ENCODE measurements at places on chromosomes 1 and 21. TPM values are rescaled to one million over a fixed set of nuclear protein-coding genes. Genes with fewer than 3 reads are reported as not detected.

The PDE9A gene
- total RNA-seq: 6.3 TPM

The FAM78B gene
- total RNA-seq: 19.8 TPM

The NBPF11 gene
- total RNA-seq: 13.1 TPM

The ATG4C gene
- 10.2 TPM for total RNA-seq

The PBX1 gene
- 20.3 TPM for total RNA-seq

The PCSK9 gene
- total RNA-seq: 1.9 TPM

DNA sequence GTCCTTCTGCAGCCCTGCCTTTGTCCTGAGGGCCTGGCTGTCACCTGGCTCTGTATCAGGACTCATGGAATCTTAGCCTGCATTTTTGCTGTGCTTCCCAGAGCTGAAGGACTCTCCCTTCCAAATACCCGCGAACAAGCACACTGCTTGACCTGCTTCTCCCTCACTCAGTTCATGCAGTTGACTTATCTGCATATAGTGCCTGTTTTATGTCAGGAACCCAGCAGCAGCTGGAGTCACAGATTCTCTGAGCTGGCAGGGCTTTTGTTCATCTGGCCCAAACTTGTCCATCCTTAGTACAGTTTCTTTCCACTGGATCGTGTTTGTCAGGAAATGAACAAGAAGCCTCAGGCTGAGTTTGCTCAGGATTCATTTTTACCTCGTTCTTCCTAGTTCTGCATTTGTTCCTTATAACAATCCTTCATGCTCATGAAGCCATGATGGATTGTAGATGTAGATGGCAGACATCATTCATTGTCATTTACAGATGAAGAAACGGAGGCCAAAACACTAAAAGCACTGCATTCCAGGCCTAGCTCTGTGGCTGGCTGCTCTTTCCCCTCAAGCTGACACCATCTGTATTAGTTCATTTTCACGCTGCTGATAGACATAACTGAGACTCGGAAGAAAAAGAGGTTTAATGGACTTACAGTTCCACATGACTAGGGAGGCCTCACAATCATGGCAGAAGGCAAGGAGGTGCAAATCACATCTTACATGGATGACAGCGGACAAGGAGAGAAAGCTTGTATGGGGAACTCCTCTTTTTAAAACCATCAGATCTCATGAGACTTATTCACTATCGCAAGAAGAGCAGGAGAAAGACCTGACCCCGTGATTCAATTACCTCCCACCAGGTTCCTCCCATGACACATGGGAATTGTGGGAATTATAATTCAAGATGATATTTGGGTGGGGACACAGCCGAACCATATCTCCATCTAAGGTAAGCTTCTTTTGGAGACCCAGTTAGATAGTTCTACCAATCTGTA, 150.9 kb downstream of the HIVEP3 start:
- DNase-seq: no peak
- H3K27me3 ChIP-seq: no peaks in the 10 kb centered on the region
- no peaks in the 10 kb centered on the region for H3K36me3 ChIP-seq
- H3K4me1 ChIP-seq: no peaks in the 10 kb centered on the region
- H3K4me3 ChIP-seq: no peak overlapping the region

DNA sequence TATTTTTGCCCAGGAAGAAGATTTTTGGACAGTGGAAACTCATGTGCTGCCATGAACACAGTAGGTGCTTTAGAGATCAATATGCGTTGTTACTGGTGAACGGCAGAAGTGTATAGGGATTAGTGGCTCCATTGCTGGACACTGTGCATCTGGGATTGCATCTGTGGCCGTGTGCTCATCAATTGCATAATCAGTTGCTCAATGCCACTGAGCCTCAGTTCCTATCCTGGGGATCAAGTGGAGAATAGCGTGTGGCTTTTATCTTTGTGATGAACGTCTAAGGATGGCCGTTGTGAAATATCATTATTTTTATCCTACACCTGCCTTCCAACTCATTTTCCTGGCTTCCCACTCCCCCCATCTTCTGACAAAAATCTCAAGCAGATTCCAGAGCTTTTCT, 5.4 kb downstream of the TNN start:
- no peaks in the 10 kb centered on the region for H3K4me1 ChIP-seq
- H3K4me3 ChIP-seq: no peak overlapping the region
- no peaks in the 10 kb centered on the region for H3K36me3 ChIP-seq

DNA sequence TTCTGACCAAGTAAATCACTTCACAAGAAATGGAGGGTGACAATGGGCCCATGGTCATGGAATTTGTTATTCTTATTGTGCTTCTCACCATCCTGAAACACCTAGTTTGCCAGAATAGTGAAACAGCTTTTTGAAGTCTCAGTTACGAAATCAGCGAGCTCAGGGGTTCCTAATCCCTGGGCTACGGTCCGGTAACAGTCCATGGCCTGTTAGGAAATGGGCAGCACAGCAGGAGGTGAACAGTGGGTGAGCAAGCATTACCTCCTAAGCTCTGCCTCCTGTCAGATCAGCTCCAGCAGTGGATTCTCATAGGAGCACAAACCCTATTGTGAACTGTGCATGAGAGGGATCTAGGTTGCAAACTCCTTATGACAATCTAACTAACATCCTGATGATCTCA, 1356.3 kb downstream of the KCNT2 start:
- no peak overlapping the region for H3K27ac ChIP-seq
- no peaks in the 10 kb centered on the region for H3K4me1 ChIP-seq
- H3K36me3 ChIP-seq: no peaks in the 10 kb centered on the region
- no peak overlapping the region for H3K4me3 ChIP-seq

DNA sequence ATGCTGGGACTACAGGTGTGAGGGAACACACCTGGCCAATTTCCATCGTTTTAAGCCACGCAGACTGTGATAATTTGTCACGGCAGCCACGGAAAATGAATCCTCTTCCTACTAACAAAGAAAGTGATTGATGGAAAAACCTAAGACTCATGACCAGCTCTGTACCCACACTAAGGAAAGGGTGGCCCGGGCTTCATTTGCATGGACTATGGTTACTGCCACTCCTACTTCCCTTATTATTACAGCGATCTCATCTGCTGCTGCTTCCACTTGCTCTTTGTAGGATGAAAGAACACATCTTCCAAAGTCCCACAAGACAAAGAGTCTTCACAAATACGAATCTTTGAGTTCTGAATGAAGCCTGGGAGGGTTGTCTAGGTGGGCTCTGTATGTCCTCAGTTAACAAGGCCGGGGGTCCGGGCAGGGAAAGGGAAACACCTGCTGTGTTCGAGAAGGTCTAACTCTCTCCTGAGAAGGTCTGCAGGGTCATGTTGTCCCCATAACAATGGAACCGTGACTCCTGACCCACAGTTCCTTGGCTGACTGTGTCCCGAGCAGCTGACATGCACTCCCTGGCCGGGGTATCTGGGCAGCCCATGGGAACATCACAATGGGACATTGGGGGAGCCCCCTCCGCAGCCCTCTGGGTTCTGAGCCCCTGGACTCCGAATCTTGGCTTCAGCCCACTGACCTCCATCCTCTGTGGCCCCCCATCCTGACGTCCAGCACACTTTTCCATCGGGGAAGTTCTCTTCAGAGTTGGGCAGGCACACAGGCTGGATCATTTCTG, 13.3 kb upstream of the TFF1 start:
- no peak overlapping the region for H3K27ac ChIP-seq
- no peak overlapping the region for H3K4me3 ChIP-seq
- H3K4me1 ChIP-seq: no peaks in the 10 kb centered on the region
- H3K36me3 ChIP-seq: no peaks in the 10 kb centered on the region
- DNase-seq: no peak

DNA sequence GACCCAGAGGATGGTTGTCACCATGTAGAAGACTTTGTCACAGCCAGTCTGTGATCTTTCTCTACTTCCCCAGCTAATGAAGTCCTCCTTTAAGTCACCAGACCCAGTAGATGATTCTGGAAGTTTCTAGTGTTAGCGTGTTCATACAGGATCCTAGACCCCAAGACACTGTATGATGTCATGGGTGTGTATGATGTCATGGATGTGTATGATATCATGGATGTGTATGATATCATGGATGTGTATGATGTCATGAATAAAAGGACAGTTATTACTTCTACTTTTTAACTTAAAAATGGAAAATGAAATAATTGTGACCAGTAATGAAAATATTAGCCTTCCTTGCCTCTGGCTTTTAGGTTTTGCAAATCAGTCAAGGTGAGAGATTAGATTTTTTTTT, 260.0 kb downstream of the FMN2 start:
- H3K4me1 ChIP-seq: no peaks in the 10 kb centered on the region
- no peak overlapping the region for H3K27ac ChIP-seq
- no peak for DNase-seq
- no peaks in the 10 kb centered on the region for H3K36me3 ChIP-seq
- H3K4me3 ChIP-seq: no peak overlapping the region
- H3K27me3 ChIP-seq: no peaks in the 10 kb centered on the region

- H3K4me1 ChIP-seq: peaks cover 5% of the 10 kb centered on the region
- no peaks in the 10 kb centered on the region for H3K27me3 ChIP-seq
- H3K4me3 ChIP-seq: no peak overlapping the region
- DNase-seq: no peak
- no peak overlapping the region for H3K27ac ChIP-seq
Measured at GRCh38 chr1:16618719-16619118, 5.4 kb upstream of the NBPF1 start.

DNA sequence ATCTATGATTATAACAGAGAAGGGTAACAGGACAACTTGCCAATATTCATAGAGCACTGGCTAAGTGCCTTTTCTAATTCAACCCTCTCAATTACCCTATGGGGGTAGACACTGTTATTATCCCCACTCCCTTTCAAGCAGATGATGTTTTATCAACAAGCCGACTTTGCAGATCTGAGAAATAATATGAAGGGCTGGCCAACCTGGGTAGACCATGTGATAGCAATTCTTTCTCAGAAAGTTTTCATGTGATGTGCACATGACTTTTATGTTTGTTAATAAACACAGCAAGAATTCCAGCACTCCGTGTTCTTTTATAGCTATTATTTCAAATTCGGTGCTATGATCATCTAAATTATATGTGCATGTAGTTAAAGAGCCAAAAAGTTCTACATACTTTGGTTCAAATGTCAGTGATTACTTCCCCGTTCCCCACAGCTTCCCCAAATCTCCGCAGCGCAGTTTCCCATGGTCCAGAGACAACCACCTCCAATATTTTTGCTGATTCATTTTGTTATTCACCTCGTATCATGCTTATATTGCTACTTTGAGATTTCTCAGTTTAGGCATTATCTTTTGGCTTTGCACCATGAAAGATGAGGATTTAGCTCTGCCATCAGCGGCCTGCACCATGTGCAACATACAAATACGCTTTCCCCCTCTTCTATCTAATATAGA, 96.7 kb upstream of the GADD45A start:
- no peaks in the 10 kb centered on the region for H3K27me3 ChIP-seq
- H3K4me1 ChIP-seq: peaks cover 49% of the 10 kb centered on the region
- H3K36me3 ChIP-seq: no peaks in the 10 kb centered on the region
- DNase-seq: peak; percentile 47

GRCh38 chr1:4510276-4510691, 144.1 kb upstream of the AJAP1 start:
- H3K4me1 ChIP-seq: peaks cover 5% of the 10 kb centered on the region
- H3K27ac ChIP-seq: no peak overlapping the region
- H3K36me3 ChIP-seq: no peaks in the 10 kb centered on the region

GRCh38 chr1:109803901-109804331, 40.2 kb upstream of the EPS8L3 start:
- no peak for DNase-seq
- no peaks in the 10 kb centered on the region for H3K27me3 ChIP-seq
- H3K4me3 ChIP-seq: no peak overlapping the region
- no peaks in the 10 kb centered on the region for H3K4me1 ChIP-seq
- no peak overlapping the region for H3K27ac ChIP-seq

GRCh38 chr1:145979746-145980456, 15.4 kb downstream of the POLR3GL start:
- no peak for DNase-seq
- peak overlapping the region; percentile 90 for H3K27ac ChIP-seq
- H3K27me3 ChIP-seq: no peaks in the 10 kb centered on the region
- H3K4me1 ChIP-seq: peaks cover 30% of the 10 kb centered on the region
- no peaks in the 10 kb centered on the region for H3K36me3 ChIP-seq

GRCh38 chr1:115220340-115221270, 117.4 kb downstream of the NGF start:
- H3K27me3 ChIP-seq: no peaks in the 10 kb centered on the region
- H3K27ac ChIP-seq: no peak overlapping the region
- H3K36me3 ChIP-seq: no peaks in the 10 kb centered on the region
- no peak for DNase-seq
- H3K4me1 ChIP-seq: peaks cover 5% of the 10 kb centered on the region

DNA sequence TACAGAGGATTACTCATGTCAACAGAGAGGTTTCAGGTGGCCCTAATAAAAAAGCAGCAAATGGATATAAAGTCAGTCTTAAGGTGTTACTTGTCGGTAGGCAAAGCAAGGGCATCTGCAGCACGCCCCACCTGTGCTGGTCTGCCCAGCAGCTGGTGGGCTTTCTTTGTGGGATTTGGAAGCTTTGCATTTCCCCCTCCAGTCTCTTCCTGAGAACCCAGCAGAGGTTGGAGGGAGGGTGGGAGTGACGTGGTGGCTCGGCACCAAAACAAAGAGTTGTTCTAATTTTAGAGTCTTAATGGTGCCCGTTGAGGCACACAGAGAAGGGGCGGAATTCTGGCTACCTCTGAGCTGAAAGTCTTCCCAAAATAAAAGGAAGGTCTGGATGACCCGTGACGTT, 4.8 kb upstream of the PCBP3 start:
- H3K27me3 ChIP-seq: no peaks in the 10 kb centered on the region
- H3K27ac ChIP-seq: no peak overlapping the region
- H3K36me3 ChIP-seq: no peaks in the 10 kb centered on the region

GRCh38 chr1:214551436-214552173, at the start of gene PTPN14:
Gene PTPN14, minus strand, starts transcription at chr1:214551602. Its CDS starts 86,799 bp downstream, at chr1:214464803.
- peaks cover 34% of the 10 kb centered on the region for H3K4me1 ChIP-seq
- H3K27me3 ChIP-seq: no peaks in the 10 kb centered on the region
- peak within 1 kb of the TSS; percentile 60 for H3K4me3 ChIP-seq
- peak; percentile 92 for DNase-seq
- H3K36me3 ChIP-seq: no peaks in the 10 kb centered on the region
- peak within 1 kb of the TSS; percentile 92 for H3K27ac ChIP-seq

GRCh38 chr1:118984086-118984721, 3.9 kb downstream of the TBX15 start:
- peaks cover 9% of the 10 kb centered on the region for H3K4me1 ChIP-seq
- H3K27ac ChIP-seq: no peak overlapping the region
- no peak overlapping the region for H3K4me3 ChIP-seq
- DNase-seq: no peak

DNA sequence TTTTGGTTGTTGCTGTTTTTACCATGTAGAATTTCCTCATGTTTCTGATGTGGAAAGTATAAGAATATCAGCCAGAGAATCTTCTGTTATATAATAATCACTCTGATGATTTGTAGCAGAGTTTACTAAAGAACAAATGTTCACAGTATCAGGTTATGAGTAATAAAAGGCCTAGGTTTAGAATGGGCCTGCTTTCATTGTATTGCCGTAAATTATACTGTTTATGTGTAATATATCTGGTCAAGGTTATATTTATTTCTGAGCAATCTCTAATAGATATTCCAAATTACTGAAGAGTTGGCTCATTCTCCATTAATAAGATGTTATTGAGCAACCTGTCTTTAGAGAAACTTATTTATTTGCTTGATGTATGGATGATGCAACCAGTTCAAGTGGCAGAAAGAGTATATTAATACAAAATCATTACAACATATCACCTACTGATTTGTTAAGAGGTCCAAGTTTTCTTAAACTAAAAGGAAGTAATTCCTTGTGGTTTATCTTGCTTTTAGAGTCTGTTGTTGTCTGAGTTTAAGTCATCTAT, 649.4 kb upstream of the CXADR start:
- no peak overlapping the region for H3K27ac ChIP-seq
- H3K4me3 ChIP-seq: no peak overlapping the region
- no peak for DNase-seq
- no peaks in the 10 kb centered on the region for H3K4me1 ChIP-seq

- H3K27ac ChIP-seq: no peak overlapping the region
- no peaks in the 10 kb centered on the region for H3K4me1 ChIP-seq
- no peaks in the 10 kb centered on the region for H3K27me3 ChIP-seq
- no peaks in the 10 kb centered on the region for H3K36me3 ChIP-seq
- no peak overlapping the region for H3K4me3 ChIP-seq
Measured at GRCh38 chr1:109201123-109201703, 12.5 kb upstream of the SARS1 start.
